ENCODE measurements at places on chromosomes 5 and 9.

GRCh38 chr5:80259511-80260203, 3.8 kb upstream of the SERINC5 start:
- no peak for DNase-seq

- no peak for DNase-seq
Measured at GRCh38 chr9:137211532-137211931, 6.0 kb downstream of the NDOR1 start.

- no peak for DNase-seq
Measured at GRCh38 chr5:15946026-15946425, 233.6 kb downstream of the MARCHF11 start.

DNA sequence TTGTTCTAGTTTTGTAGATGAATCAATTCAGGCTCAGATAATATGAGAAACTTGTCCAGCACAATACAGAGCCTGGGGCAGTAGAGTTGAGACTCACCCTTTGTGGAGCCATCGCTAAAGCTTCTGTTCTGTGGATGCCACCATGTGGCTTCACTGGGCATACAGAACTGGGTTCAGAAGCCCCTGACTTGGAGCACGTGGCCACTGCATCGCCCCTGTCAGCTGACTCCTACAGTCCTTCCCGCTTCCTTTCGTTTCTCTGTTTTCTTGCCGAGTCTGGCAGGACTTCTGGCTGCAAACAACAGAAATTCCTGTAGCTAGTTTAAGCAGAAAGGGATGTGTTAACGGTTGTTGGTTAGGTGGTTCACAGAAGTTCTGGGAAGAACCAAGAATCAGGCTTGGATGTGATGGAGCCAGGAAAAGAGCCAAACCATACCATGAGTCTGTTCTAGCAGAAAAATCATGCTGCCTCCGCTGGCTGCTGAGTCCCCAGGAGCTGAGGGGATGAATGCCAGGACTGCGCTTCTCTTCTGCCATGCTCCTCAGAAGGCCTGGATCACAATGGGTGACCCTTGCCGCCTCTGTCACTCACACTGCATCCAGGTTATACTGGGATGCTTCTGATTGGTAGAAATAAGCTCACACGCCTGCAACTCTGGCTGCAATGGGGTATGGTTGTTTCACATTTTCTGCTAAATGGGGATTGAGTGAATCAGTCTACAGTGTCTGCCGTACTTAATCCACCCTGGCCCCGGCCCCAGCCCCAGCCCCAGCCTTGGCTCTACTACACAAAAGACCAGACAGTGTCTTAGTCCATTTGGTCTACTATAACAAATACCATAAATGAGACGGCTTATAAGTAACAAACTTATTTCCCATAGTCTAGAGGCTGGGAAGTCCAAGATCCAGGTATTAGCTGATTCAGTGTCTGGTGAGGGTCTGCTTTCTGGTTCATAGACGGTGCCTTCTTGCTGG, 262.5 kb downstream of the GOLPH3 start:
- no peak for DNase-seq

- DNase-seq, result no peak
Measured at GRCh38 chr9:31615966-31616365, 768.5 kb upstream of the ACO1 start.

DNA sequence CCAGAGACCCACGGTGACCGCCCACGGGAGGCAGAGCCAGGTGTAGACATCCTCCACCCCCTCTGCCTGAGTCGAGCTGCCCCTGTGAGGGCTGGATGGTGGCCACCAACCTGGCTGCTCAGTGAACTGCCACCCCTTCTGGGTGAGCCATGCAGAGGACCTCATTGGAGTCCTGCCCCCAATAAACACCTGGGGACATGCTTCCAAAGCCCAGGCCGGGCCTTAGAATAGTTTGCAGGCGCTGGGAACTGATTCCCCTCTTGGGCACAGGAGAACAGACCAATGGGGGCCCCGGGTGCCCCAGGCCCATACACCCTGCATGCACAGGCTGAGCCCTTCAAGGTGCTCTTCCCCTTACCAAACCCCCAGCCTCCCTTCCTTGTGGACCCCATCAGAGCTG, 38.1 kb upstream of the GFPT2 start:
- DNase-seq, result no peak
